ENCODE measurements at places on chromosomes 6 and 20. TPM values are rescaled to one million over a fixed set of nuclear protein-coding genes. Genes with fewer than 3 reads are reported as not detected.

DNA sequence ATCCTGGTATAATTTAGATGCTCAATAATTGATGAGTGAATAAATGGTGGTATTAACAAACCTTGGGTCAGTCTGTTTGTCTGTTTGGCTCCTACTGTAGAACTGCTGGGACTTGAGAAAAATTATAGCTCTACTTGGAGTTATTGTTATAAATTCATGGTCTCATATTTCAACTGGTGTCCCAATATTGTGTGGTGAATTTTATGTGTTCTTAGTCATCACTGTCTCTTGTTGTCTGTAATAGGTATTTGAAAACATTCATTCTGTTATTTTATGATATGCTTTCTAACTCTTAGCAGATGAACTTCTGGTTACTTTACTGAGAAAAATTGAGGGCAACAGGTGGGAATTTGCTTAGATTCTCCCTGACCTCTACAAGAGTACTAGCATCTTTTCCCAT, 221.4 kb downstream of the CDKAL1 start:
- DNase-seq = peak; percentile 31

DNA sequence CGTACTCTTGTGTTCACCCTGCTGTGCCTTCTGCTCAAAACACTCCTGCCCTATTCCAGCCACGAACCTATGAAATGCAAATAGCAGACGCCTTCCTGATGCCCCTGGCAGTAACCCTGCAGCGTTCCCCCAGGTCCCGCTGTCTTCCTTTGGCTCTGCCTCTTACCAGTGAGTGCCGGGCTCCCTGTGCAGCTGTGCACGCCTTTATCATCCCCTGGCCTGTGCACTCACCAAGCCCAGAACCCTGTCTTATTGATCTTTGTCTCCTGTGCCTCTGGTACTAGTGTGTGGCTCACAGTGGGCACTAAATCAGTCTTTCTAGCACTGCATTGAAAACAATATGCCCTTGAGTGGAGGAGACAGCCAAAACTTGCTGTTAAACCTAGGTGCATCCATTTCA, 19.7 kb downstream of the ZDHHC14 start:
- no peak for DNase-seq

CASS4 gene
- total RNA-seq = 0.49 TPM

- no peak for DNase-seq
These were observed 6.5 kb downstream of the FUT9 start for GRCh38 chr6:96022225-96022624.

DNA sequence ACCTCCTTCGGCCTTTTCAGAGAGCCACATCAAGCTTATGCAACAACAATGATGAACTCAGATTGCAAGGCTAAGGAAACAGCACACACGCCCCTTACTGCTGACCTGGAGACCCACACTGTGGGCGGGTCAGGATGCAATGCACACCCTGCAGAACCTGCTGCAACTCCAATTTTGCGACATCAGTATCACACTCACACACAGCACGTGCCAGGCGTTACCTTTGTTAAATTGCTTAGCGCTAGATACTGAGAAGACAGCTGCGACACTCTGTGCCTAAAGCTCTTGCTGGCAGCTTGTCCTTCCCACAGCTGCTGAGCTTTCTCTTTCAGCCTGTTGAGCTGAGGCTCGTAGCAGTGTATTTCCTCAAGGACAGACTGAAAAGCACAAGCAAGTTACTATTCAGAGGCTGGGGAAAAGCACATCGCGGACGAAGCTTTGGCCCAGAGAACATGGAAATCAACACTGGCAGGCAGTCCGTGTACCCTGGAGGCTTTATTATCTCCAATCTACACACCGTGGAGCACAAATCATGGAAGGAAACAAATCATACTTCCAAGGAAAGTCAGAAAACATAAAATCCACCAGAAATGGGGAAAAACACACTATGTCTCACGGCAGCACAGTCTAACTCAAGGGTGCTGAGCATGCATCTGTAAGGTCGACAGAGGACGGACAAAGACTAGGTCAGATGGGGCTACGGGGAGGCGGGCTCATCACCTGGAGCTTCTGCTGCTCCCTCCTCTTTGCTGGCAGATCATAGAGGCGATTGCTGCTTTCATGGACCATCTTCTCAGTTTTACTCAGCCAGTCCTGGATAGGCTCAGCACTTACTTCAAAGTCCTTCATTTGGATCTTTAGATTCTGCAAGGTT, 268.2 kb downstream of the SYNE1 start:
- DNase-seq = peak; percentile 56

APOM gene
- total RNA-seq = not detected

POM121L2 gene
- not detected for total RNA-seq

DNA sequence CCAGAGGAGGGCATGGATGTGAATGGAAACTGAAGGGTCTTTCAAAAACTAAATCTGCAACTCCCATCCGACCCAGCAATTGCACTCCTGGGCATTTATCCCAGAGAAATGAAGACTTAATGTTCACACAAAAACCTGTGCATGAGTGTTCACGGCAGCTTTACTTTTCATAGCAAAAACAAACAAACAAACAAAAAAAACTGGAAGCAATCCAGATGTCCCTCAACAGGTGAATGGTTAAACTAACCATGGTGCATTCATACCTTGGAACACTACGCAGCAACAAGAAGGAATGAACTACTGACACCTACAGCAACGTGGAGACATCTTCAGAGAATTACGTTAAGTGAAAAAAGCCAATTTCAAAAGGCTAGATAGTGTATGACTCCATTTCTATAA, 32.2 kb downstream of the PMEPA1 start:
- DNase-seq = no peak

- DNase-seq = no peak
These were observed 10.8 kb upstream of the TBCC start for GRCh38 chr6:42756722-42757121.

RIN2 gene
- total RNA-seq = 36.6 TPM
